ENCODE measurements at places on chromosomes 1 and 21.

DNA sequence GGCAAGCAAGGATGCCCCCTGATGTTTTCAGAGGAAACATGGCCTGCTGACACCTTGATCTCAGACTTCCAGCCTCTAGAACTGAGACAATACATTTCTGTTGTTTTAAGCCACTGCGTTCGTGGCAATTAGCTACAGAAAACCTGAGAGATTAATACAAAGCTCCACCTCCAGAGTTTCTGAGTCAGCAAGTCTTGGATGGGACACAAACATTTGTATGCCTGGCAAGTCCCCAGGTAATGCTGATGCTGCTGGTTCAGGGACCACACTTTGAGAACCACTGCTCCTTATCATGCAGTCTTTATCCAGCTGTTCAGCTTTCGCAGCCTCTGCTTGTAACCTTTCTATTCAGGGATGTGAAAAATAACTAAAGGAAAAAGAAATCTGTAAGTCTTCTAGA, 565.7 kb upstream of the PLXNA2 start:
- no peak for DNase-seq

GRCh38 chr1:7249516-7249915, 464.3 kb downstream of the CAMTA1 start:
- no peak for DNase-seq

GRCh38 chr1:59703226-59703917, 111.4 kb upstream of the HOOK1 start:
- DNase-seq, result no peak

DNA sequence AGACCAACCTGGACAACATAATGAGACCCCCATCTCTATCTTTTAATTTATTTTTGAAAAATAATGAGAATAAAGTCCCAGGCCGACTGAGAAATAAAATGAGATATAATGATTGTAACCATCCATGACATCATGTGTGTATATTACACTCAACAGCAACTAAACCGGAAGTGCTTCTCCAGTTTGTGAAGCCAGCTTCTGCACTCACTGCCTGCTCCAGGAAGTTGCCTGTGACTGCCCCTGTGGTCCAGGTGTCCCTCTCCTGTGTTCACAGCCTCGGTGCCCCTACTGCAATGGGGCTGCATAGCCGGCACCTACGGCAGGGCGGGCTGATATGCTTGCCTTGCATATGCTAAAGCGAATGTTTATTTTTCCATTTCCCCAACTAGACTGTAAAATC, 68.3 kb downstream of the SSBP3 start:
- no peak for DNase-seq

- no peak for DNase-seq
These were observed 117.7 kb downstream of the CTH start for GRCh38 chr1:70528590-70529333.

GRCh38 chr1:45913183-45913683, 109.8 kb downstream of the MAST2 start:
- no peak for DNase-seq

DNA sequence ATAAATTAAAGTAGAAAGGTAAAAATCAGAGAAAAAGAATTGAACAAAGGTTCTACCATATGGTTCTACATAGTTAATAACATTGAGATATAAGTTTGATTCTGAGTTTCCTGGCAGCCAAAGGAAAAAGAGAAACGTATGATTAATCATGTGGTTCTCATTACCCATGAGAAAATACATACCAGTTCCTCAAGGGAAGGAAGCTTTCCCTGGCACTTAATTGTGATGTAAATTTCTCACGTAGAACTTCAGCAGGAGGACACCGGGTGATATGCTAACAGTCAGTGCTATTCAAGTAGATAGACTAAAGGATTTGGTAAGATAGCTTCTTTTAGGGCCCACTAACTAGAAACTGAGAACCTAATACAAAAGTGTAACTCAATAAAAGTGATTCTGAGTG, 218.5 kb downstream of the NFIA start:
- no peak for DNase-seq

GRCh38 chr1:4768553-4768952, 114.1 kb downstream of the AJAP1 start:
- no peak for DNase-seq

DNA sequence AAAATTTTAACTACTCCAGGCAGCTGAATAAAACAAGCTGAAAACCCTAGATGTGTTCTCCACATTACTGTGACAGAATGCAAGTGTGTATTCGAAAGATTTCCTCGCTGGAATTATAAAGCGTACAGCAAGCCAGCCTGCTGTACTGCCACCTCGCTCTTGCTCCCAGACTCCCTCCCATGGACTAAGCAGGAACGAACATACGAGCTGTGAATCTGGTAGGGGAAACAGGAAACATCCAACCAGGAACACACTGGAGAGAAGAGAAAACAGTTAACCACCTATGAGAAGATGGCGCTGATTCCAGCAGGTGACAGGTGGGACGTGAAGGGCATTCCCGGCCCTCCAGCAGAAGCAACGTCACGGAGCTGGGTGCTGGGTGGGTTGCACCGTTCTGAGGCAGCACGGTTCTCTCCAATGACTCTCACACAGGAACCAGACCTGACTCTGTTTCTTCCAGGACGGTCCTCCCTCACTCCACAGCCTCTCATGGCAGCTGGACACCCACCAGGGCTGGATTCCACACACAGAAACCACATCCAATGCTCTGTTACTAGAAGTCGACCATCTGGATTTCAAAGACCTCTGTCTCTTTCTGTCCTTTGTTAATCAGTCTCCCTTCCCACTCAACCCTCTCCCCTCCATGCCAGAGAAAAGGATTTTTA, 219.2 kb downstream of the RERE start:
- no peak for DNase-seq

- no peak for DNase-seq
These were observed 2.0 kb downstream of the EDEM3 start for GRCh38 chr1:184752656-184753055.

GRCh38 chr21:26943921-26944320, 23.0 kb downstream of the ADAMTS5 start:
- no peak for DNase-seq

DNA sequence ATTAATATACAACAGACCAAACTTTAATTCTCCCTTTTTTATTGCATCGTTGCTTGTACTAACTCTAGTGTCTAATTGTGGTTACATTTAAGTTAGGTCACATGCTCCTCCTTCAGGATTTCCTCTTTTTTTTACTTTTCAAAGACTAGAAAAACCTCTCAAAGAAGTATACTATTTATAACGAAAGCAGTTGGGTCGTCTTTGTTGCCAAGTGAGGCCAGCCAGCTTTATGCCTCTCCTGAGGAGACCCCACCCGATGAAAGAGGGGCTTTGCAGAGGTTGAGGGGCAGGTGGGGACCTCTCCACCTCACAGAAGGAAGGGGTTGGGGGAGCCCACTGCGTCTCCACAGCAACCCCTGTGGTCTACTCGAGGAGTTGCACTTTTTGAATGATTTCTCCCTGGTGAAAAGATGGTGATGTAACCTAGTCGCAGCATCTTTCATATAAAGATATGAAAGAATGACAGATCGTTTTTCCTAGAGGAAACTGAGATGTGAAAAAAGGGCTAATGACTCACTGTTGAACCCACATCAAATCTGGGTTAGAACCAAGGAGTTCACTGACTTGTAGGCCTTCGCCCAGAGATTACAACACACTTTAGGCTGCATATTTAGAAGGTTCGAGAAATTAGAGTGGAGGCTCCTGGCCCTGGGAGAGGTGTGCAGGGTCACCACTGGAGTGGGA, 6.4 kb downstream of the TGFB2 start:
- DNase-seq, result no peak

DNA sequence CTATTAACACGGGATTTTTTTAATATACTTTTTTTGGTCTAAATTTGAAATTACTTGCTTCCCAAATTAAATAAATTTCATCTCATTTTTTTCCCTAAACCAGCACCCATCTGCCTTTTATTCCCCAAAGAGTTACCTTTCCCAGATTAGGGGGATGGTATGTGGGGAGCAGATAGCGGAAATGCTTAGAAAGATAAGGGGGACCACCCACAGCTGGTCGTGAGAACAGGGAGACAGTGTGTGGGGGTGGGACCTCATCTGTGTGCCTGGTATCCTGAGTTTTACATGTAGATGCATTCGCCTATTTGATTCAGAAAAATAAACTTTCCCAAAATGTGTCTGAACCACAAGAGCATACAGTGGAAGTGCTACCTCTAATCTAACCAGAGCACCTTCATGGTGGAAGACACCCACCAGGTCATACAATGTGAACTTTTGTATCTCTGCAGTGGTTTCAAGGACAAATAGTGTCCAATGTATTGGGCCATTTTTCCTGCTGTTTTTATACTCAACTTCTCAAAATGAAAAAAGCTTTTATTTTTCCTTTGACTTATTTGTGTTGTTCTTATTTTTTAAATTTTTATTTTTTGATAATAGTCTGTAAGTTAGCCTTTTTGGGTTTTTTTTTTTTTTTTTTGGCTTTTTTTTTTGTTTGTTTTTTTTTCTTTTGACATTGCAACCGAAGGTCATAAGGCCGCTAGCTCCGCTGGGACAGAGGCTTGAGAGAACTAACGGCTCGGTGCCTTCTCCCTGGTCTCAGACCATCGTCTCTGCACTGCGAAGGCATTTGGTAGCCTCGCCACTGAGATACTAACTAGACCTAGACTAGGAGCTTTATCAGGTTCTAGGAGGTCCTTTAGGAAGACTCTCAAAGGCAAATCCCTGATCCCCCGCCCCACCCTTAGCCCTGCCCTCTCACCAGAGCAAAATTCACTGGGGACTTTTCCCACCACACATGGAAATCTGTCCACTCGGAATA, 263.2 kb downstream of the TM2D1 start:
- no peak for DNase-seq

- DNase-seq, result peak; percentile 88
These were observed at the start of gene ZBTB8OS for GRCh38 chr1:32650248-32650751. Gene ZBTB8OS (minus strand): TSS chr1:32650550. CDS start chr1:32650529, 21 bp downstream.

GRCh38 chr21:35616090-35616489, 444.2 kb downstream of the SETD4 start:
- no peak for DNase-seq

- DNase-seq, result no peak
These were observed 33.2 kb downstream of the RGS5 start for GRCh38 chr1:163169553-163169952.

DNA sequence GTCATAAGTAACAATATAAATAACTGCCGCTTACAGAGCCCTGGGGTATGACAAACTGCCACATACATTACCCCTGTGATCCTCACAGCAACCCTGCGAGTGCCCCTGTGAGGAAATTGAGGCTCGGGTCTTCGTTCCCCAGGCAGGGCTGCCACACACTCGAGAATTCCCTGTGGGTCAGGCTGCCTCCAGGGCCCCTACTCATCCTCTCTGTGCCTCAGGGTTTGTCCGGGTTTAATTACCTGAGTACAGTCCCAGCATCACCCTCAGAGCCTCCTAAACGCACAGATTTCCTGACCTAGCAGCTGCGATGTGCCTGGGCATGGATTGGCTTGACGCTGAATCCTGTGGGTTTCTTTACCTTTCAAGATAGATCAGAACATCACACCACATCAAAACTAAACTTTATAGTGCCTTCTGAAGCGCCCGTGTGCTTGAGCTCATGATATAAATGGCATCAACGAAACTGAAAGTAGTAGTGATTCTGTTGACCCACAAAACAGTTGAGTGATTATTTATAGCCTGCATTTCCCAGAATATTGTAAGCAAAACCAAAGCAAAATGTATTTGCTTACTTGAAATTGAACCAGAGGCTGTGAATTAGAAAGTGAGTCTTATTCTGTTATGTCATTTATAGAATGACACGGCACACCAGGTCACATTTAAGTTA, 14.0 kb downstream of the SLC37A1 start:
- peak; percentile 67 for DNase-seq

DNA sequence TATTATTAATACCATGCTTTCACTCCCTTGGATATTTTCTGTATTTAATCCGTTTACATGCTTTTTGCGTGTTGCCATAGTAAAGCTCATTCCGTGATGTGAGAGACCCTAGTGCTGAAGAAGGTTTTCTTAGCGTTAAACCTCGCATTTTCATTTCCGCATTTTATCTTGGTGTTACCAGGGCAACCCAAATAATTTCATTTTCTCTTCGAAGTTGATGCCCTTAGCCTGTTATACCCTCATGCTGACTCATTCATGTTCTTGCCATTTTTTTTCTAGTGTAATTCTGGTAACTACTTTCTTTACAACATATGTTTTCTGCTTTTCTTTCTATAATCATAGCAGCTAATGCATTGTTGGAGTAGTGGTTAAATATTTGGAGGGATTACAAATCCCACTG, 37.2 kb downstream of the LRRC8C start:
- no peak for DNase-seq

- no peak for DNase-seq
These were observed 17.4 kb upstream of the GNG12 start for GRCh38 chr1:67850611-67851075.

DNA sequence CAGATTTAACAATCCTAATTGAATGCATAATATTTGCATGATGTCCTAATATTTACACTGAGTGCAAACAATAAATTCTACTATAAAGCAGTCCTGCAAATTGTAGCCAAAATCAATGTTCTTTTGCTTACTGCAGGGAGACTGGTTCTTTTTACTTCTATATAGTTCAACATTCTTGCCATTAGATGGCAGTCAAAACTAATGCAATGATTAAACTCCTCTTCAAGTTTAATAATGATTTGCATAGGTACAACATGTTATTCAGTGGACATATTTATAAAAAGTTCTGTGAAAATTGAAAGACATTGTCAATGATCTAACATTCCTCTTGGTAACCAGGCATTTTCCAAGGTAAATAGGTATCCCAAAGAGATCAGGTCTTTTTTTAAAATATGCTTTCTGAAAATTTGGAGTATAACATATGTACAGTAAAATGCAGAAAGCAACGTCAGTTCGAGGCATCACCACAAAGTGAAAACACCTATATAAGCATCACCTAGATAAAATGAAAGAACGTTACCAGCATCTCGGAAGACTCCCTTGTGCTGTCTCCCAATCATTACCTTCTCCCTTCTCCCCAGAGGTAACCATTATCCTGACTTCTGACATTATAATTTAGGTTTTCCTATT, 9.8 kb upstream of the FNBP1L start:
- no peak for DNase-seq

DNA sequence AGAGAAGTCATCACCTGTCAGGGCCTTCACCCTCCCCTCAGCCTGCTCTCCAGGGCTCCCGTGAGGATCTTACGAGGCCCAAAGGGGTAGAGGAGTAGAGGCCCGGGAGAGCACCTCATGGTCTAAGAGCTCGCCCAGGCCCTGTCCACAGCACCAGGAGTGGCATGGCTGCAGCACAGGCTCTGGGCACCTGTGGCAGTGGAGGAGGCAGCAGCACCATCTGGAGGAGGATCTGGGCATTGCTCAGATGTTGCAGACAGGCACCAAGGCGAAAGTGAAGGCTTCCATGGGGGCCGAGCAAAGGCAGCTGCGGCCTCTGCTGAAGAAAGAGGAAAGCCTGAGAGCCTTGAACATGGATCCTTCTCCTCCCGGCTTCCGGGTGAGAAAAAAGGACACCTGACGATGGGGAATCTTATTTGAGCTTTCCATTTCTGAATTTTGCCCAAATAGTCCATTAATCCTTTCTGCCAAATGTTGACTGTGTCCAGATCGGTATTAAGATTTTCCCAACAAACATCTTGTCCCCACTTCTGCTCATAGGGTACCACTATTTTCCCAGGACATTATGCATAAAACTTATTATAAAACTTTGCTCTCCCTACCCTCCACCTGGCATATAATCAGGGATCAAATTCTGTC, 604.7 kb downstream of the PTPRC start:
- DNase-seq, result peak; percentile 82

Measured in activated CD8-positive, alpha-beta memory T cell treated with anti-CD3 and anti-CD28 coated beads, Interleukin-2, amount 50 U/mL, for 48 hours (primary cell).